ENCODE measurements at places on chromosomes 12 and 14.

GRCh38 chr14:34113991-34114390, 163.1 kb upstream of the EGLN3 start:
- no peak for DNase-seq

- no peak for DNase-seq
These were observed 153.4 kb upstream of the PDZRN4 start for GRCh38 chr12:41034686-41035085.

GRCh38 chr12:89016970-89017778, 335.1 kb downstream of the DUSP6 start:
- DNase-seq = peak; percentile 87

GRCh38 chr14:68461086-68461485, 331.8 kb downstream of the ZFP36L1 start:
- no peak for DNase-seq

- DNase-seq = peak; percentile 8
These were observed 9.2 kb downstream of the SOS2 start for GRCh38 chr14:50222055-50222613.

GRCh38 chr14:94138251-94138650, 8.8 kb upstream of the IFI27L2 start:
- DNase-seq = no peak

DNA sequence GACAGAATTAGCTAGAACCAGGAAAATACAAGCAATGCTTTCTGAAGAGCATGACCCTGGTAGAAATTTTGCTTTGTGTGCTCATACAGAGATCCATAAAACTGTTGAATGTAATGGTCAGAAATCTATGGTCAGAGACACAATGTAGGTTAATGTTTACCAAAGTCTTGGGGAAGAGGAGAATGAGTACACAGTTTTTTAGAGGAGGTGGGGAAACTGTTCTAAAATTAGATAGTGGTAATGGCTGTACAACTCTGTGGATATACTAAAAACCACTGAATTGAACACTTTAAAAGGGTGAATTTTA, 109.5 kb upstream of the ARHGAP5 start:
- DNase-seq = no peak

DNA sequence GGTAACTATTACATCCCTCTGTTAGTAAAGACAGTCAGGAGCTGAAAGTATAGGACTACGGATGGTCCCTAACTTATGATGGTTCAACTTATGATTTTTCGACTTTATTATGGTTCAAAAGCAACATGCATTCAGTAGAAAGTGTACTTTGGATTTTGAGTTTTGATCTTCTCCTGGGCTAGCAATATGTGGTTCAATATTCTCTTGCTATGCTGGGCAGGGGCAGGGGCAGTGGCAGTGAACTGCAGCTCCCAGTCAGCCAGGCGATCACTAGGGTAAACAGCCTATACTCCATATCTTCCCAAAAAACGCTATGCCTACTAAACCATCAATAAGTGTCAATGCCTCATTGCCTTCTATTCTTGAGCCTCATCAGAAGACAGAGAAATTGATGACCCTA, 292.7 kb downstream of the EMP1 start:
- no peak for DNase-seq

GRCh38 chr12:71195338-71195896, 37.6 kb upstream of the TSPAN8 start:
- DNase-seq = no peak

GRCh38 chr14:32169191-32169590, 32.7 kb upstream of the RNU6-7 start:
- no peak for DNase-seq

DNA sequence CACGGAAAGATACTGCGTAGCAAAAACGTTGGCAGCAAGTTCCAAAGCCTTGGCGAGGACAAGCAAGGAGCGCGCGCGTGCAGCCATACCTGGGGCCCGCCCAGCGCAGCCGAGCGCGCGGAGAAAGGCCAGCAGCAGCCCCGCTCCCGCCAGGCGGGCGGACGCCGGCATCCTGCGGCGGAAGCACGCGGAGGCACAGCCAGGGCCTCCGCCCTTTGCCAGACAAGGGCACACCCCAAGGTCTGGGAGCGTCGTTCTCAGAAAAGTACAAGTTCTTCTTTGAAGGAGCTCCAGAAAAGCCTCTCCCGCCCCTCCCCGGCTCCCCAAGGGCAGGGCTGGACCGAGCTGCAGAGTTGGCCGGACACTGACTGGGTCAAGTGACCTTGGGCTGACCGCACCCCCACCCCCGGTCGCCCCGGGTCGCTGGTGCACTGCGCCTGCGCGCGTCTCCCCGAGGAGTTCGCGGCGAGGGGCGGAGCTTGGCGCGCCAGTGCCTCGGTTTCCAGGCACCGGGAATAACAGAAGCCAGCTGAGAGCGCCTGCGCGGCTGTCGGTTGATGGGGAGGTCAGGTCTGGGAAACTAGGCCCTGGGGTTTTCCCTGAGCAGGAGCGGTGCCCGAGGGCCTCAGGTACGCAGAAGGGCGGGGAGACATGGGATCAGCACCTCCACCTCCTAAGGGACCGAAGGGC, at the start of gene ZC2HC1C:
Gene ZC2HC1C (plus strand): TSS at position 521 of the 690 bp plus-strand sequence. CDS start 933 bp downstream, outside the sequence.
- DNase-seq = peak; percentile 84

- peak; percentile 75 for DNase-seq
These were observed 25.8 kb downstream of the LIMA1 start for GRCh38 chr12:50257236-50258166.

DNA sequence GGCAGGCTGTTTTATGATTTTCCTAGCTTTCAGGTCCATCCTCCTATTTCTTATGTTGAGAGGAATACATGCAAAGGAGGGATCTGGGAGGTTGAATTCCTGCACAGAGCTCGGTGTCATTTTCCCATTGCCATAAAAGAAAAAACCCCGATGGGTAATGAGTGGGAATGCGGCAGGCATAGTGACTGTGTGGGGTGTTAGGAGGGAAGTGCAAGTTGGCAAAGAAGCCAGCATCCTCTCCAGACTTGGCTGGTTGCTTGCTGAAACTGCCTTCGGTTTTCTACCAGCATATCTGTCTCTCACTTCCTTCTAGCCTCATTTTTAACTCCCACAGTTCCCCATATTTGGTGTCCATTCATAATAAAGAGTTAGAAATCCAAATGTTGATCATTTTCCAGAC, 1046.1 kb downstream of the SLC6A15 start:
- no peak for DNase-seq

GRCh38 chr12:121773011-121773777, 20.3 kb downstream of the RHOF start:
- DNase-seq = peak; percentile 77

DNA sequence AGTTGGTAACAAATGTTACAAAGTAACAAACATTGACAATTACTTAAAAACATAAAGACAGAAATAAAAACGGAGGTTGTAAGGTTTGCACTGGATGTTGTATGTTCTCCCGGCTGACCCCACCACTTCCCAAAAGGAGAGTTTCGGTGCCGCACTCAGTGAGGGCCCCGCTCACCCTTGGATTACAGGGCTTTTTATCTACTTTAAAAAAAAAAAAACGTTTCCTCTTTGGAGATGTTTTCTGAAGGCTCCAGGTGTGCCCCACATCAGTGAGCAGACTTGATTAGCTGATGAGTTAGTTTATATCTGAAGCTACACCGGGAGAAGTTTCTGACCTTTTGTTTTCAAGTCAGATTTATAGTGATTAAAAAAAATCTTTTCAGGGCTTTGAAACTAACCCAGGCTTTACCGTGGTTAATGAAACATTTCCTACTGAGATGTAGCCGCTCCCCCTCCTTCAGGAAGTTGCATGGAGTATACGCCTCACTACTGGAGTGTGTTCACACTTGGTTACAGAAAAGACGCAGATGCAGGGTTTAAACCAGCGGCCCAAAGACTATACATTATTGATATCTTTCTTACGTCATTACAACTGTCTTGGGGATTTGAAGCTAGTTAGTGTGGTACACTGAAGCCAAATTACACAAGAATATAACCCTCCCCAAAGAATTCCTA, 38.0 kb upstream of the BCL7A start:
- no peak for DNase-seq

DNA sequence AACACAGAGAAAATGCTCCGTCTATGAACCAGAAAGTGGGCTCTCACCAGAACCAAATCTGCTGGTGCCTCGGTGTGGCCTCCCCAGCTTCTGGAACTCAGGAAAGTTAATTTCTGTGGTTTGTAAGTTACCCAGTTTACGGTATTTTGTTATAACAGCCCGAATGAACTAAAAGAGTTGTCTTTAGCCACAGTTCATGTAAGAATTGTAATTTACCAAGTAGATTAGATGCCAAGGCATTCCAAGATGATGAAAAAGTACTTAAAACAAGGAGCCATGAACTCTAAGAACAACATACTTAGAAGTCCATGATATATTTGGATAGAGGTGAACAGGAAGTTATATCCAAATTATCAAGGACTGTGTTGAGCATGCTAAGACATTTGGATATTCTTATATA, 259.9 kb upstream of the GARIN6 start:
- DNase-seq = no peak

- DNase-seq = no peak
These were observed 41.6 kb downstream of the FBXO21 start for GRCh38 chr12:117148642-117149041.

DNA sequence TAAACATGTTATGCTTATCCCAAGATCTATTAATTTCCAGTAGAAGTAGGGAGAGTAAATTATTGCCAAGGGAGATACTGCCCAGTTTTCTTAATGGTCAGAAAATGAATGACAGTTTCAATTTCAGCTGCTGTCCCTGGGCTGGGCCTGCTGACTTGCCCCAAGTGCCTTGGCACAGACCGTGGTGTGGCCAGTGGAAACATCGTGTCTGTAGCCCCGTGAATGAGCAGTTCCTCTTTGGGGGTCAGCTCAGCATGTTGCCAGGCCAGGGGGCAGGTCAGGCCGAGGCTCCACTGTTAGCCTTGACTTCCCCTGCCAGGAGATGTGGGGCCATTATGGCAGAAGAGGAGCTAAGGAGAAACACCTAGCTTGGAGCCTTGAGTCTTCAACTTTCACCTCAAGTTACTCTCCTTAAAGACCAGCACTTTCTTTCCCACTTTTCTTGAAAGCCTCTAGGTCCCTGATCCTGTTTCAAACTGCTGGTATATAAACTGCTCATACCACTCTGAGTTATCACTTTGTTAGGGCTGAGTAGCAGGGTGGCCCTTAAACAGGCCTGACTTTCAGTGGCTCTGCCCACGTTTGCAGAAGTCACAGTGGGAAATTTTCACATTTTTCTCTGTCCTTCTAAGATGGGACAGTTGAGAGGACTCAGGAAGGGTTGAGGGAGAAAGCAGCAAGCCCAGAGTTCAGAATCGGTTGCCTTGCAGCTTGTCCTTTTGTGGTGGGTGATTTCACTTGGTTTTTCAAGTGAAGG, 73.2 kb downstream of the SUSD6 start:
- no peak for DNase-seq

- no peak for DNase-seq
These were observed 169.6 kb upstream of the FRMD6 start for GRCh38 chr14:51482102-51482501.

GRCh38 chr14:58713677-58714076, 75.9 kb downstream of the DACT1 start:
- DNase-seq = peak; percentile 19

DNA sequence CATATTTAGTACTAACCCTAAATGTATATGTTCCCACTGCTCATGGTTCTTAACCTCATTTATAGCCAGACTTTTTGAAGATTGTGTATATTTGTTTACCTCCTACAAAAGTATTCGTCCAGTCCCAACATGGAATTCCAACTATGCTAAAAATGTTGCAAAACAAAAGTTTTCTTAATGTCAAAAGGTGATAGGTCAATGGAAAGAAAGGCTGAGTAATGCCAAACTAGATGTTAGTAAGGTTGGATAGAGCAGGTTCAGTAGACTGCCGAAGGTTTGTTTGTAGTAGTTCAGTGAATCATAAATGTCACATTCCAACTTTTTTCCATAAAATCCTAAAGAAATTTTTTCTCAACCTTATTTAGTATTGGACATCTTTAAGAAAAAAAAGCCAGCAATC, 874.5 kb downstream of the FLRT2 start:
- peak; percentile 2 for DNase-seq

- no peak for DNase-seq
These were observed 38.9 kb upstream of the FUT8 start for GRCh38 chr14:65373671-65374039.

DNA sequence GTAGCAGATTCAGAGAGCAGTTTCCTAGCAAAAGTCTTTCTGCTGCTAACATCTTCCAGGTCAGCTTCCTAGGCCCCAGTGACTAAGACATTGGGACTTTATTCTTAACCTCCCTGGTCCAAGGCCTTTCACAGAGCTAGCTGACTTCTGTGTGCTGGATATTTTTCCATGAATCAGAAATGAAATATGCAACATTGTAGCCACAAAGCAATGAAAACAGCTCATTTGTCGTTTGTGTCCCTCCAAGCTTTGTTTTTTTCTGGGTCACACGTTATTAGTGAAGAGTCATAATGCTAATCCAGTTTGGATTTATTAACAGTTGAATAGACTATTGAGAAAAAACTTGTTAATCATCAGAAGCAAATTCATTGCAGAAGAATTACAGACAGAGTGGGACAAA, 82.4 kb downstream of the ARF6 start:
- peak; percentile 98 for DNase-seq

DNA sequence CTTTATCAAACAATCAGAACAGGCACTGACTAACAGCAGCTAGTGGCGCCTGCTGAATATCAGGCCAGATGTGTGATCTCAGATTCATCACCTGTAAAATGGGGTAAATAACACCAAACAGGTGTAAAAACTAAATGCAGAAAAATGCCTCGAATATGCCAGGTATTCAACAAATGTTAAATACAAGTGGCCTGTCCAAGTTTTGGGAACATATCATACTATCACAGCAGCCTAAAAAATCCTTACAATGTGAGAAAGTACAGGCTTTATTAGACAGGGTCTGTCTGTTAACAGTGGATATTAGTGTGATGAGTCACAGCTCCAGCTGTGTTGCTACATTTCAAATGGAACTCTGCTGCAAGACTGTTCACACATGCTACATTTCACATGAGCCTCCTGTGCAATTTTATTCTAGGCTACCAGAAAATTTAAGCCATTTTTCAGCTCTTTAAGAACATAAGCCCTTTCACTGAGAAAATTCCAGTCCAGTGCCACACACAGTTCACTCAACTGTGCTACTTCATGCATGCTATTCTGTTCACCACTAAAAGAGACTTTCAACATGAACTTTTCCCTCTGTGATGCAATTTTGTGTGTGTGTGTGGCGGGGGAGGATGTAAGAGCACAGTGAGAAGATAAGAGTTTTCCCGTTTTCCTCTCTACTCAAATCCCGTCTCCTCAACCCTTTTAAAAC, 56.7 kb downstream of the MSRB3 start:
- peak; percentile 76 for DNase-seq
